ENCODE measurements at places on chromosomes 11 and 22.

- DNase-seq = no peak
Observed at GRCh38 chr22:36734171-36735058, 30.9 kb upstream of the CACNG2 start.

- DNase-seq = peak; percentile 49
Observed at GRCh38 chr11:48073031-48073861, 92.9 kb downstream of the PTPRJ start.

- no peak for DNase-seq
Observed at GRCh38 chr11:5626196-5626595, 1.4 kb downstream of the TRIM34 start.

DNA sequence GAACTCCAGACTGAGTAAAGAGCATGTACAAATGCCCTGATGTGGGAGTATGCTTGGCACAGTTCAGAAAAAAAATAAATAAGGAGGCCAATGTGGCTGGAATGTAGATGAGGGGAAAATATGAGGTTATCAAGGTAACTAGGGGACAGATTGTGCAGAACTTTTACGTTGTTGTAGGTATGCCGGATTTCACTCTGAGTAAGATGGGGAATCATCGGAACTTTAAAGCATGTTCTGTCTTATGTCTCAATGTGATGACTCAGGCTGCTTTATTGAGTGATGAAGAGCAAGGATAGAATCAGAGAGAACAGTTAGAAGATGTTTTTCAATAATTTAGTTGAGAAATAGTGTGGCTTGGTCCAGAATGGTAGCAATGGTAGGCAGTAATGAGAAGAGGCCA, 130.4 kb downstream of the C11orf87 start:
- DNase-seq = no peak

DNA sequence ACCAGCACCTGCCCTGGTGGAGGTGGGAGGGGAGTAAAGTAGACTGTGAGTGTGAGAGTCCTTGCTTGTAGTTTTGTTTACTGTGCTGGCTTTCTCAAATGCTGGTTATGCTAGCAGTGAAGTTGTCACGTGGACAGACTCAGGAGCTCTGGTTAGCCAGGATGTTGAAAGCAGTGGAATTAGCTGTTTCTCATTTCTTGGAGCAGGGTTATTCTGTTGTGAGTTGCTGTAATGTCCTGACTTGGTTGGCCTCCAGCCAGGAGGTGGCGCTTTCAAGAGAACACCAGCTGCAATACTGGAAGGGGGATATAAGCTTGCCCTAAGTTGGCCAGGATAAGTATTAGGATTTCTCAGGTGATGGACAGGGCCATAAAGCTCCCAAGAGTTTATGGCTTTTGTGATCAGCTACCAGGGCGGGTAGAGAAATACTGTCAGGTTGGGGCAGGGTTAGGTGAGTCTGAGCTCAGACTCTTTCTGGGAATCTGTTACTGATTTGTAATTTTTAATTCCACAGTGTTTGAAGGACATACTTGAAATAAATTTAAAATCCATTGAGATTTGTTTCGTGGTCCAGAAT, 13.7 kb downstream of the CYP2D6 start:
- no peak for DNase-seq

DNA sequence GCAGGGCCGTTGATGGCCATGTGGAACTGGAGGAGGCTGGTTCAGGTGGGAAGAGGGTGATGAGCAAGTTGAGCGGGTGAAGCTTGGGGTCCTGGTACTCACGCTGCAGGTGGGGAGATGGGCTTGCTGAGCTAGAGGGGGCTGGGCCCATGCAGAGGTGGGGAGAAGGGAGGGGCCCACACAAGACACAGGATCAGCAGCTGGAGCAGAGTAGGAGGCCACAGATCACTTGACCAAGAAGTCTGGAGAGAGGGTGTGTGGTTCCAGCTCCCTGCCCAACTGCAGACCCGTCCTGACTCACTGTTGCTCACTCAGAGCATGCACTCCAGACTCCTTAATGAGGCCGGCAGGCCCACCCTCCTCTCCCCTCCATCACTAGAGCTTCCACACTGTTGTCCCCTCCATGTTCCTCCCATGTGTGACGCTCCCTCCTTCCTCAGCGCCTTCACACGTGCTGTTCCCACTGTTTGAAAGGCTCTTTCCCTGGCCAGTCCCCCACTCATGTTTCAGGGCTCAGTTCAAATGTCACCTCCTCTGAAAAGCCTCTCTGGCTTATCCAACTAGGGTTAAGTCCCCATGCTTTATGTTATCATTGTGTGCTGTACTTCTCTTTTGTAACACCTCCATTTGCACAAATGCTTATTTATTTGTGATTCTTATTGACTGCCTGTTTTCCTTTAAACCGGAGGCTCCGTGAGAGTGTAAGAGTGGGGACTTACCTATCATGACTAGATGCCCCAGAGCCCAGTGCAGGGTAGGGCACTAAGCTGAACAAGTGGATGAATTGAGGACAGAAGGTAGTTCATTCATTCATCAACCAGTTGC, 2.3 kb downstream of the CCDC86 start:
- no peak for DNase-seq

- DNase-seq = no peak
Observed at GRCh38 chr22:17475318-17476230, 87.7 kb upstream of the SLC25A18 start.

- DNase-seq = no peak
Observed at GRCh38 chr11:86106916-86107315, 38.0 kb upstream of the PICALM start.

DNA sequence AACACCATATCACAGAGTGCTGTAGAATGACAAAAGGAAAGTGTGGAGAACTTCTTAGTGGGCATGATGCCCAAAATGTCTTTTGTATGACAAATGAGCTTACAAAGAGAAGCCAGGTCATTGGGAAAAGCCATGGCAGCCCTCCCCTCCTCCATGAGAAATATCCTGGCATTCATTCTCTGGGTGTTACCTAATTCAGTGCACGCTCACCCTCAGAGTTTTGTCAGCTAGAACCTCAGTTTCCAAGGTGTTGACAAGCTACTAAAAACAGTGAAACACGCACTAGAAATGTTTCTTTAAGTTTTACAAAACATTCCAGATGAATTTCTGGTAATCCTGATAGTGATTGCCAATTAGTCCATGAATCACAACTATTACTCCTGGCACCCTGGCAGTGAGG, 105.4 kb upstream of the FSHB start:
- DNase-seq = no peak

DNA sequence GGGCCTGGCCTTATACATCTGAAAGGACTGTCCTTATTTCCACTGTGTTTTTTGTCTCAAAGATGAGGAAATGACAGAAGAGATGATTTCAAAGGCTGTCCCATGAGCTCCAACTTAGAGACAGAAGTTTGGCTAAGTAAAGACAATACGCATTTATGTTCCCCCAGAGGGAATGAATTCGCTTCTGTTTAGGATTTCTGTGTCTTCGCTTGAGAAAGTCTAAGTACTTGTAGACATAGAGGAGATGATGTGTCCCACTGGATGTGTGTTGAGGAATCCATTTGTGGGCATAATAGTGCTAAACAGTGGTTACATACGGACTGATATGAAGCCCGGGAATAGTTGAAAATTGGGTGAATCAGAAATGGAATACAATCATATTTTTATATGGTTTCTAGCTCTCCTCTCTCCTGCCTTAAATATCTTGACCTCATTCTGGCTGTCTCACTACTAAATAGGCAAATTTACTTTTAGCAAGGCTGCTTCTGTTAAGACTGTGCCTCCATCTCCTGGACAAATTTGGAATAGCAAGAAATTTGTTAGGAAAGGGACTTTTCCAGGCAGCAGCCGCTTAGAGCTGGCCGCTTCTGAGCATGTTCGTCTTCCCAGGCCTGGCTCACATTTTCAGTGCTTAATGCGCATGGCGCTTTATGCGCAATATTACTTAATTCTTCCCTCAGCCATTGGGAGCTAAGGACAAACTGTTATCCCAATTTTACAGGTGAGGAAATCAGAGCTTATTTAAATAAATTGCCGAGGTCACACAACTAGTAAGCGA, 1.9 kb upstream of the PEX26 start:
- DNase-seq = peak; percentile 31

- DNase-seq = no peak
Observed at GRCh38 chr11:10568486-10568941, at the start of gene LYVE1. Gene LYVE1, minus strand, starts transcription at chr11:10568665. Its CDS starts 133 bp downstream, at chr11:10568532.

- DNase-seq = no peak
Observed at GRCh38 chr11:34501949-34502348, 11.6 kb downstream of the ELF5 start.

- no peak for DNase-seq
Observed at GRCh38 chr22:24466716-24467328, 28.3 kb upstream of the UPB1 start.

- DNase-seq = no peak
Observed at GRCh38 chr22:31738566-31738965, 11.4 kb downstream of the PRR14L start.
